ENCODE measurements at places on chromosomes 6 and 20. TPM values are rescaled to one million over a fixed set of nuclear protein-coding genes. Genes with fewer than 3 reads are reported as not detected.

ZFP57 gene
- total RNA-seq, result not detected

ASIP gene
- not detected for total RNA-seq

DNA sequence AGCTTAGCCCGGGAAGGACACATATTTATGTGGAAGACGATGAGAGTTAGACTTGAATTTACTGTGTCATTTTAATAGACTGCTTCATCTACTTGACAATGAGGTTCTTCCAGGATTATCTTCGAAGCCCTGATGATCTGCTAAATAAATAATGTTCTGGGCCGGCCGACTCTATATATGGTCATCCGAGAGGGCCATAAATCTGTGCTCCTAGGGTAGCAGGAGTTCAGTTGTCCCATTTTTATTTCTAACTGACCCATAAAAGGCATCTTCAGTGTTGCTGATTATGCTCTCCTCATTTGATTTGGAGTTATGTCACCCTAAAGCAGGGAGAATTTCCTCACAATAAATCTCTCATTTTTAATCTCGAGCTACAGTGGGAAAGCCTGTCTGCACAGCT is 217.1 kb downstream of the SLC24A3 start:
- no peaks in the 10 kb centered on the region for H3K27me3 ChIP-seq
- H3K36me3 ChIP-seq, result no peaks in the 10 kb centered on the region
- DNase-seq, result no peak
- H3K27ac ChIP-seq, result no peak overlapping the region
- no peak overlapping the region for H3K4me3 ChIP-seq

- peaks cover 32% of the 10 kb centered on the region for H3K27me3 ChIP-seq
- H3K36me3 ChIP-seq, result no peaks in the 10 kb centered on the region
Observed at GRCh38 chr20:63082308-63082938, 75.7 kb upstream of the BHLHE23 start.

GRCh38 chr6:797479-798077 is 104.6 kb upstream of the EXOC2 start:
- H3K4me1 ChIP-seq, result peaks cover 23% of the 10 kb centered on the region
- H3K27me3 ChIP-seq, result no peaks in the 10 kb centered on the region
- peak; percentile 62 for DNase-seq
- H3K36me3 ChIP-seq, result no peaks in the 10 kb centered on the region

DNA sequence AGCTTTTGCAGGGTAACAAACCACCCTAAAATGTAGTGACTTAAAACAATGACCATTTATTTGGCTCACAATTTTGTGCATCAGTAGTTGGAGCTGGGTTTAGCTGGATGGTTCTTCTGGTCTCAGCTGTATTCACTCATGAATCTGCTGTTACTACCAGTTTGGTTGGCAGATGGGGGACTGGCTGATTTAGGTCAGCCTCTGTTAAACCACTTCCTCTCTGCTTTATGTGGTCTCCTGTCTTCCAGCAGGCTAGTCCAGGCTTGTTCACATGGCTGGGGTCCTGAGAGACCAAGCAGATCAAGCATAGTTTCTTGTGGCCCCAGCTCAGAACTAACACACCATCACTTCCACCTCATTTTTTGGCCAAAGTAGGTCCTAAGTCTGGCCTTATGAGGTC is 67.2 kb upstream of the LAMP5 start:
- H3K27ac ChIP-seq, result no peak overlapping the region
- no peaks in the 10 kb centered on the region for H3K27me3 ChIP-seq
- H3K36me3 ChIP-seq, result peaks cover 6% of the 10 kb centered on the region
- no peaks in the 10 kb centered on the region for H3K4me1 ChIP-seq
- no peak overlapping the region for H3K4me3 ChIP-seq
- no peak for DNase-seq

DNA sequence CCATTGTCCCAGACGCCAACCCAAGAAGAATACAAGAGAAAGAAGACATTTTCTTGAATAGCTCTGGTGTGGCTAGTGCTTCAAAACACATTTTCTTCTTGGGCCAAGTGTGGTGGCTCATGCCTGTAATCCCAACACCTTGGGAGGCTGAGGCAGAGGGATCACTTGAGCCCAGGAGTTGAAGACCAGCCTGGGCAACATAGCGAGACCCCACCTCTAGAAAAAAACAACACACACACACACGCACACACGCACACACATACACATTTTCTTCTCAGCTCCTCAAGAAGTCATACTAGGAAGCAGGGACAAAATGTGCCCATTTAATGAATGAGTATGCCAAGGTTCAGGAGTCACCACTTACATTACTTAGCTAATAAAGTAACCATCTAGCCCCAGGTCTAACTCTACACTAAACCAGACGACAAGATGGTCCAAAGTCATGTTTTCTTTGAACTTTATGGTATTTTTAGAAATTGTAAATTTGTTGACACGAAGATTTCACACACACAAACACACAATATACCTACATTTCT is 68.8 kb downstream of the ZMYND8 start:
- H3K27me3 ChIP-seq, result no peaks in the 10 kb centered on the region
- H3K27ac ChIP-seq, result no peak overlapping the region

TREM1 gene
- total RNA-seq, result not detected

- H3K36me3 ChIP-seq, result no peaks in the 10 kb centered on the region
- no peak overlapping the region for H3K4me3 ChIP-seq
- no peaks in the 10 kb centered on the region for H3K27me3 ChIP-seq
- no peak for DNase-seq
- no peak overlapping the region for H3K27ac ChIP-seq
Observed at GRCh38 chr20:42581311-42581710, 608.4 kb downstream of the PTPRT start.

ADGRF1 gene
- total RNA-seq, result not detected

PRKN gene
- total RNA-seq, result not detected

SAPCD1 gene
- 1.4 TPM for total RNA-seq

- no peak overlapping the region for H3K27ac ChIP-seq
- H3K4me3 ChIP-seq, result no peak overlapping the region
- no peaks in the 10 kb centered on the region for H3K27me3 ChIP-seq
- no peak for DNase-seq
Observed at GRCh38 chr20:38787870-38788269, 17.6 kb upstream of the PPP1R16B start.

DNA sequence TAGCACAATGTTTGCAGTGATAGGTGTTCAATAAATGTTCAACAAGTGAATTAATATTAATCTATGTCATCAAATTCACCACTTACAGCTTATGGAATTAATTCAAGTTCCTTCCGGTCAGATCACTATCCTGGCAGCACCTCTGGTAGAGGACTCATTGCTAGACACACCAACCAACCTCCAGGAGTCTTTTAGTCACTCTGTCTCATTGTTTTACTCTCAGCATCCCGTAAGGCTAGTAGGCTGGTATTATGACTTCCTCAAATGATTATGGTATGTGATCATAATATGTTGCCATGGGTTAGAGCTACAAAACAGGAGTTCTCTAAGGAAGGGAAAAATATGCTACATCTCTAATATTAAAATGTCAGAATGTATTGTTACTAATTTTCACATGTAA is 21.7 kb upstream of the MMS22L start:
- H3K27me3 ChIP-seq, result peaks cover 3% of the 10 kb centered on the region
- no peak for DNase-seq
- no peaks in the 10 kb centered on the region for H3K36me3 ChIP-seq
- H3K27ac ChIP-seq, result no peak overlapping the region

DNA sequence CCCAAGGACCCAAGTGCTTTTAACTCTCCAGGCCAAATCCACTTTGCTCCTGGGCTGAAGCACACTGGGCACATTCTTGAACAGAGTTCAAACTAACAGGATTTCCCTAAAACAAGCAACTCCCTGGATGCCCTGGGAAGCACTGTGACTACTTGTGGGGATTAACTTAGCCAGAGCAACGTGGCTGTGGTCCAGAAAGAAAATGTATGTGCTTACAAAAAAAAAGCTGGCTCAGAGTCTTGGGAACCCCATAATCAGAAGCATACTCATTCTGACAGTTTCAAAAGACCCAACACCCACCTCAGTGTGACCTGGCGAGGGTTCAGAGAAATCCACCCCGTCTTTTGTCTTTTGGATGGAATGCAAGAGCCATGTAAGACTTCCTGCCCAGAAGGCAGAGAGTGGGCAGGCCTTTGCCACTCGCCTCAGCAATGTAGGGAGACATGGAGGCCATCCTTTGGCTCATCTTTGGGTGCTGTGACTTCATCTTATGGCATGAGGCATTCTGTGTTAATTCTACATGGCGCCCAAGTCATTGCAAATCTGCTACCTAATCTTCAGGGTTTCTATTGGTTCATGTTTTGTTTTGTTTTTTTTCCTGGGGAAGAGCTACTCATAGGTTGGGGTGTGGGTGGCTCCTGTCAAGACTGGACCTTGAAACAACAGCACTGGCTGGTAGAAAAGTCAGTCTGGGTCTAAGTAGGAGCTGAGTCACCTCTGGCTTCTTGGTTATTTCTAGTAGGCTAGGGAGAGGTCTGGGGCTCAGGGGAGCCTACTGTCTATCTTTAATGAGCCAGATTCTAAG is 248.6 kb upstream of the SUPT3H start:
- H3K27me3 ChIP-seq, result no peaks in the 10 kb centered on the region
- H3K4me1 ChIP-seq, result peaks cover 38% of the 10 kb centered on the region
- H3K27ac ChIP-seq, result peak overlapping the region; percentile 43
- H3K36me3 ChIP-seq, result no peaks in the 10 kb centered on the region
- H3K4me3 ChIP-seq, result no peak overlapping the region

GRCh38 chr6:27133281-27134227 is 113.9 kb upstream of the PRSS16 start:
- H3K36me3 ChIP-seq, result peaks cover 18% of the 10 kb centered on the region
- H3K4me3 ChIP-seq, result peak overlapping the region; percentile 45
- H3K4me1 ChIP-seq, result peaks cover 41% of the 10 kb centered on the region
- H3K27ac ChIP-seq, result peak overlapping the region; percentile 96
- peak; percentile 88 for DNase-seq

DNA sequence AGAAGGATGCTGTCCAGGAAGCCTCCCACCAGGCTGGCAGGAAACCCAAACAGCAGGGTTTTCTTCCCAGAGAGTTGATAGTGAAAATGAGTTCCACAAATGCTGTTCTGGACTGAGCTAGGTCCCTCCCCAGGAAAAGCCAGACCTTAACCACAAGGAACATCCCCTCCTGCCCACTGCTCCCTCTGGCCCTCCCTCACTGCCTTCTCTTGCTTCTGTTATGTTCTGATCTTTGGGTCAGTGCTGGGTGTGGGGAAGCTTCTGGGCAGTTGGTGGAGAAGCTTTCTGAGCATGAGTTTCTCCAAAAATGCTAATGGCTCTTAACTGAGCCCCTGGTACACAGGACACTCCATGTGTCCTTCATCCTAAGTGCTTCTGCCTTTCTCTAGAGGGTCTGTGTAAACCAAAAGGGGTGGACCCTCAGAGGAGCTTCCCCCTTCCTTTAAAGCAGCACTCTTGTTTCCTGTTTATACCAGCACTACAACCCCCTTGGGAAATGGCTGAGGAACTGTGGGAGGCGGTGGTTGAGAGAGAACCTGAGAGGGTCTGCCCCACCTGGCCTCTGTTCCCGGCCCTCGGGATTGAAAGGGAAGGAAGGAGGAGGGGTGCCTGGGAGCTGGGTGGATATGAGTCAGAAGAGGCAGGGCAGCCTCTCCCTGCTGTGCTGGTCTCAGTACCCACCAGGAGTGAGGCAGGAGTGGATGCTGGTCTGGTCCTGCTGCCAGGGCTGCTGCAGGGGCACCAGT is 42.0 kb downstream of the CDS2 start:
- H3K27me3 ChIP-seq, result no peaks in the 10 kb centered on the region
- H3K27ac ChIP-seq, result no peak overlapping the region
- DNase-seq, result no peak
- peaks cover 10% of the 10 kb centered on the region for H3K4me1 ChIP-seq
- H3K4me3 ChIP-seq, result no peak overlapping the region

GRCh38 chr20:31822421-31823330 is 3.5 kb downstream of the MYLK2 start:
- peaks cover 28% of the 10 kb centered on the region for H3K4me1 ChIP-seq
- no peak overlapping the region for H3K4me3 ChIP-seq
- no peak overlapping the region for H3K27ac ChIP-seq

DNA sequence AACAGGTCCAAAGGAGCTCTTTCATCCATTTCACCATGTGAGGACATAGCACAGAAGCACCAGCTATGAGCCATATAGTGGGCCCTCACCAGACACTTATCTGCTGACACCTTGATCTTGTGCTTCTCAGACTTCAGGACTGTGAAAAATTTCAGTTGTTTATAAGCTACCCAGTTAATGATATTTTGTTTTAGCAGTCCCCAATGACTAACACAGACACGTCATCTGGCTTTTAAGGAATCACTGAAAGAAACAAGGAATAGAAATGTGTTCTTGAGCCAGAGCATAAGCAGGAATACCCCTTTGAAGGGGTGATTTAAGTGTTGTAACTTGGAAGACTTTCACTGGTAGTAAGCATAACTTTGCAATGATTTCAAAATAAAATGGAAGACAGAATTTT is 214.7 kb upstream of the PTCHD4 start:
- no peak for DNase-seq
- no peaks in the 10 kb centered on the region for H3K4me1 ChIP-seq
- no peaks in the 10 kb centered on the region for H3K27me3 ChIP-seq
- H3K27ac ChIP-seq, result no peak overlapping the region

DNA sequence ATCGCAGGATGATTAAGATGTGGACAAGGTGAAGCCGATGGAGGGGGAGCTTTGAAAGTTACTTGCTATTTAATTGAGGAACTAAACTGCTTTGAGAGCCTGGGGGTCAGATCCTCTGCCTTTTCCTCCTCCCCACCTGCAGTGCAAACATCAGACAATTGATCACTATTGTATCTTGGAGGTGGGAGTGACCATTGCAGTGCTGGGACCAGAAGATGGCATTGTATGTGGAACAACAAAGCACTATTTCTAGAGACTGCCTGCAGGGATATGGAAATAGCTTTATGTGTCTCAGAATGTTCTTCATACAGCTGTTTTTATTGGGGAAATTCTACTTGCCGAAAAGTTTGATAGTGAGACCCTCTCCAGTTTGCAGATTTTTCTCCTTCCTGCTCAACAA is 4.2 kb downstream of the MOG start:
- peaks cover 4% of the 10 kb centered on the region for H3K27me3 ChIP-seq
- no peak for DNase-seq
- H3K27ac ChIP-seq, result no peak overlapping the region
- H3K4me1 ChIP-seq, result no peaks in the 10 kb centered on the region
- no peaks in the 10 kb centered on the region for H3K36me3 ChIP-seq
- H3K4me3 ChIP-seq, result no peak overlapping the region

DNA sequence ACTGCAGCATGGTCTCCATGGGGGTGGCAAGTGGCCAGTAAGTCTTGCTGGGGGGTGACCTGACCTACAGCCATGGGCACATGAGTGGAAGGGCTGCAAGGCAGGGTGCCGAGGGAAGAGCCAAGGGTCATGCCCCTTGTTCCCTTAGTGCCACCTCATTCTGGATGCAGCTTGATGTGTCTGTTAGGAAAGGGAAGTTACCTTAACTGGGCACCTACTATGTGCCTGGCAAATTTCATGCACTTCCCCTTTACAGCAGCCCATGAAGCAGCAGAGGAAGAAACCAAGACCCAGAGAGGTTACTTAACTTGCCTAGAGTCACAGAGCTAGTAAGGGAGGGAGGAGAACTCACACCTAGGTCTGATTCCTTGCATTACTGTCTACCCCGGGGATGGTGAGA is 174.0 kb downstream of the MRPL14 start:
- no peak overlapping the region for H3K27ac ChIP-seq
- H3K27me3 ChIP-seq, result no peaks in the 10 kb centered on the region
- DNase-seq, result no peak
- no peak overlapping the region for H3K4me3 ChIP-seq
- peaks cover 57% of the 10 kb centered on the region for H3K4me1 ChIP-seq
